ENCODE measurements at places on chromosomes 6 and 20. TPM values are rescaled to one million over a fixed set of nuclear protein-coding genes. Genes with fewer than 3 reads are reported as not detected.

Gene TRDN
- 0.94 TPM for total RNA-seq

Gene SPINT4
- not detected for total RNA-seq

Gene ELOVL2
- total RNA-seq = 52.7 TPM

Gene COX4I2
- total RNA-seq = not detected

DNA sequence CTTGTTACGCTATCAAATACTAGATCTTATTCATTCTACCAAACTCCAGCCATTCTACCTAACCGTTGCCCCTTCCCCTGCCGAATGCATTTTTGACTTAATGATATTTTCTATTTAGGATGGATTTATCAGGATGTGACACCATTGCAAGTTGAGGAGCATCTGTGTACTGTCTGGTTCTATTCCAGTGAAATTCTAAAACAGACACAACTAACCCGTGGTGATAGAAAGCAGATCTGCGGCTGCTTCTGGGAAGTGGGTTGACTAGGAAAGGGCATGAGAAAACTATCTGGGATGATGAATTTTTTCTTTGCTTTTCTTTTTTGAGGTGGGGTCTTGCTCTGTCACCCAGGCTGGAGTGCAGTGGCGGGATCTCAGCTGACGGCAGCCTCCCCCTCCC, 20.7 kb upstream of the SRC start:
- no peak for DNase-seq

GRCh38 chr20:7841971-7842310, 98.3 kb downstream of the HAO1 start:
- no peak for DNase-seq

- DNase-seq = no peak
Measured at GRCh38 chr20:63092660-63093215, 86.0 kb upstream of the BHLHE23 start.

DNA sequence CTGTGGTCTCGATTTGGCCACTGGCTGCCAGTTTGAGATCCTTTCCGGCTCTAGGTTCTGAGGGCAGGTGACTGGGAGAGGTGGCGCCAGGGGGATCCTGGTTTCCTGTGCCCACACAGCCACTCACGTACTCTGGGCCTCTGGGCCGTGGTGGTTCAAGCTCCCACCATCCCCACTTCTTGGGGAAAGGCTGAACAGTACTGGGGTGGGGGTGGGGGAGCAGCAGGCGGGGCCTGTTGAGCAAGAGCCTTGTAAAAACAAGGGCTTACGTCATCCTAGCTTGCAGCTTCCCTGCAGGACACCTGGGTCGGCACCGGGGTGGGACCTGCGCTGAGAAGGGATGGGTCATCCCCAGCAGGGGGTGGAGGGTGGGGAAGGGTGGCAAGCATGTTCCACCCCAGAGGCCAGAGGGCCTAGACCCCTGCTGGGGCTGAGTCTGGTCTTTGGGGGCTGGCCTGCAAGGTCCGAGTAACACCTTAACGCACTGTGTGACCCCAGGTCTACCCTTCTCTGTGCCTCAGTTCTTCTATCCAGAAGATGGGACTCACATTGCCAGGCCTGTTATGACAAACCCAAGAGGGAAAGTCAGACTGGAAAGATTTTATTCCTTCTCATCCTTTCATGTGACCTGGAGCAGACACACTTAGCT, 3.1 kb upstream of the CEBPB start:
- no peak for DNase-seq

DNA sequence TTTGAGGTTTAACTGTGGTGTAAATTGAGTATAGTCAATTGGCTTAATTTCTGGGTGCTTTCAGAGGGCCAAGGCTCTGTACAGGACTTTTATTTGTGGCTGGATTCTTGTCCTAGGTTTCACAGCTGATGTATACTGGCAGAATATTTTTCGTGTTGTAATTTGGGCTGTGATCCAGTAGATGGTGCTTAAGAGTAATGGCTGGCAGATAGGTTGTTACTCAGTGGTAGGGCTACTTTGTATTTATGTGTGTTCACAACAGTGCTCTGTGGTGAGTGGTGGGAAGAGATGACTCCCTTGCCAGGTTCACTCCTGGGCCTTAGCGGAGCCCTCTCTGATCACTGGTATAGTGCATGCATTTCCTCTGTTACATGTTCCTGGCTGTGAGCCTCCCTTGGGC, 34.5 kb upstream of the FERMT1 start:
- no peak for DNase-seq

- DNase-seq = no peak
Measured at GRCh38 chr20:21707999-21708737, 2.7 kb downstream of the PAX1 start.

- DNase-seq = no peak
Measured at GRCh38 chr6:110688661-110689268, 126.5 kb downstream of the CDK19 start.

DNA sequence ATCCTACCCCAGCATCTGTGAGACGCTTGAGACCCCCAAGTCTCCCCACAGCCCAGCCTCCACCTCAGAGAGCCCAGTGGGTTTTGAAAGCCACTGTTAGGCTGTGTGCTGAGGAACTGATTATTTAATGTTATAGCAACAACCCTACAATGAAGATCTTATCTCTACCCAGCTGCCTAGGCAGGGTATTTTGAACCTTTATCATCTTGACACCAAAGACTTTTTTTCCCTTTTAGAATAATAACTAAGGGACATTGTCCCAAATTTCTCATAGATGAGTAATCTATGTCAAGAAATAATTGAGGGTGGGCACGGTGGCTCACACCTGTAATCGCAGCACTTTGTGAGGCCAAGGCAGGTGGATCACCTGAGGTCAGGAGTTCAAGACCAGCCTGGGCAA, 26.2 kb downstream of the HM13 start:
- DNase-seq = no peak

- no peak for DNase-seq
Measured at GRCh38 chr20:64063389-64064144, 569 bp downstream of the TCEA2 start.

DNA sequence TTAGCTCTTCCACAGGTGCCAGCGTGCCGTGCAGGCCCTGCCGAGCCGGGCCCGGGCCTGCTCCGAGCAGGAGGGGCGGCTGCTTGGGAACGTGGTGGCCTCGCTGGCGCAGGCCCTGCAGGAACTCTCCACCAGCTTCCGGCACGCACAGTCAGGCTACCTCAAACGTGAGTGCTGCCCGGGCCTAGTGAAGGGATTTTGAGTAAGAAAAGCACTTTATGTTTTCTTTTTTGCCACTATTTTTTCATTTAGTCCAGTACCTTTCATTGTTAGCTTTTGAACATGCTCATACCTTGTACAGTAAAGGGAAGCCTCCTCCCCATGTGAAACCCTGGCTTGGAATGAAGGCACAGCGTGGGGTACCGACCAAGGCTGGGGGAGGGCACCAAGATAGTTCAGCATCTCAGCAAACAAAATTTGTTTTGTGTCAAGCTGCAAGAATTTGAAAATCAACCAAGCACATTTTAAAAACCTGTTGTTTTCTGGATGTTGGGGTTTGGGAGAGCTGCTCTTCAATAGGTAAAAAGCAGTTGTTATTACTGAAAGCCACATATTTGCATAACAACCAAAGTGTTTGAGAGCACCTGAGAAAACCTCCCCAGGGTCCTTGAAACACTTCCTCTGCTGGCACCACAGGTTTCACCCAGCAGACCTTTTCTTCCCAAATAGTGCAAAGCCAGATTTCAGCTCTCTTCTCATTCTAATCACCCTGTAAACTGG, 18.4 kb downstream of the STX16 start:
- no peak for DNase-seq

GRCh38 chr6:26570027-26570809, 26.5 kb upstream of the ABT1 start:
- DNase-seq = no peak

DNA sequence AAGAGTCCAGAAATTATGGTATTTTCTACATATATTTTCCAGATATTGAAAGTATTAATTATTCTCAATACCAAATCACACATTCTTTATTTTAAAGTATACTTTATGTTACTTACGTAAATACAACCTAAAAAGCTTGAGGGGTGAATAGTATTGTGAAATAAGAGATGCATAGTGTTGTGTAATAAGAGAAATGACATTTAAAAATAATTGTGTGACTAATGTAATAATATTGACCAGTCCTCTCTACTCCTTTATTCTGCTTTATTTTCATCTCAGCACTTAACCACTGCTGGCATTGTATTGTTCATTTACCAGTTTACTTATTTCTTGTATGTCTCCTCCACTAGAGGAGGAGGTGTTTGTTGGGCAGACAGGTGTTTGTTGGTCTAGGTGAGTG, 135.6 kb downstream of the EYA4 start:
- no peak for DNase-seq

GRCh38 chr6:50602292-50602691, 111.0 kb upstream of the TFAP2D start:
- DNase-seq = no peak

GRCh38 chr20:59014680-59015389, 4.4 kb upstream of the TUBB1 start:
- DNase-seq = no peak

DNA sequence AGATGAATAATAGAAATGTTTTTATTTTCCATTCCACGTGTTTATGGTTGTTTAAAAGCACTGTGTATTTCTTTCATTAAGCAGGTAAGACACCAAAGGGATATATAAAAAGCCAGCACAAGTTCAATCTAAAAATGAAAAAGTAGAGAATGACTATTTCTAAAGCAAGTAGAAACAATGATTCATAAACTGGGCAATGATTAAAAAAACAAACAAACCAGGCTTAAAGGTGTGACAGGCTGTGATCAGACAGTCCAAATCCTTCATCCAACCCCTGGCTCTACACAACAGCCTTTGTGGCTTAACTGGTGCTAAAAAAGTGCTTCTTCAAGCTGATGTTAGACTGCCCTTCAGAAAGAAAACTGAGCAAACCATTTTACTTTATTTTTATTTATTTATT, 45.7 kb upstream of the TSHZ2 start:
- DNase-seq = no peak

Measured in occipital lobe (tissue), 3 donors.